ENCODE measurements at places on chromosomes 13 and 19.

- no peaks in the 10 kb centered on the region for H3K27me3 ChIP-seq
- no peaks in the 10 kb centered on the region for H3K4me1 ChIP-seq
- no peak overlapping the region for H3K4me3 ChIP-seq
Observed at GRCh38 chr19:17743874-17744580, 7.2 kb upstream of the FCHO1 start.

DNA sequence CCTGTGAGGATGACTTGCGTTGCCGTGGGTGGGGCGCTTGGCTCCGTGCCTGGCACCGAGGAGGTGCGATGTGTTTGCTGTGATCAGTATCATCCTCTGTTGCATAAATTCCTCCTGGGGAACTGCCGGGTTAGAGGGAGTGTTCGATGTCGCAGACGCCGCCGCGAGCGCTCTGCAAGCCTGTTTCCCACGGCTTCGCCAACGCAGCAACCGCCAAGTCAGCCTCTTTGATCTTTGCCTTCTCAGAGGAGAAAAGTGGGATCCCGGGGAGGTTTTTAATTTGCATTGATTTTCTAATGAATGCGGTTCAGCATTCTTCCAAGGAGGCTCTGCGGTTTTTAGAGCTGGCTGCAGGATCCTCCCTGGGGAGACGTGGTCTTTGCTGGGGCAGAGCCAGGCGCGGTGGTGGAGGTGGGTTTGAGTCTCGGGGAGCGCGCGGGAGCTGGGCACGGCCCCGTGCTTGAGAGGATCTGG lies 7.6 kb downstream of the GPR32 start:
- no peaks in the 10 kb centered on the region for H3K27me3 ChIP-seq
- no peak overlapping the region for H3K27ac ChIP-seq
- H3K4me1 ChIP-seq: no peaks in the 10 kb centered on the region
- H3K4me3 ChIP-seq: no peak overlapping the region
- H3K36me3 ChIP-seq: no peaks in the 10 kb centered on the region

DNA sequence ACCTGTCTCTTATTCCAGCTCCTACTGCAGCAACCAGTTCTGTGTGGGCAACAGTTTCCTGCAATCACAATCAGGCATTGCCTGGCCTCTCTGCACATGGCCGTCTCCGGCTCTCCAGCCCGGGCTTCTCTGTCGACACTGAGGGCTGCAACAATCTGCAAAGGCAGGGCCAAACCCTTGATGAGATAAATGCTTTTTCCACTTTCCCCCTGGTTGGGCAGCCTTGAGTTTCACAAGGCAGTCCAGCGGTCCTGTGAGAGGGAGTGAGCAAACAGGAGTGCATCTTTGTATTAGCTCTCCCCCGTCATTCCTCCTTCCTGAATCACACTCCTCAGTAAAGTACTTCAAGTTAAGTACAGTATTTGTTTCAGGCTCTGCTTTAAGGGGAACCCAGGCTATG lies 40.7 kb upstream of the VWA8 start:
- H3K27ac ChIP-seq: no peak overlapping the region
- no peaks in the 10 kb centered on the region for H3K4me1 ChIP-seq

DNA sequence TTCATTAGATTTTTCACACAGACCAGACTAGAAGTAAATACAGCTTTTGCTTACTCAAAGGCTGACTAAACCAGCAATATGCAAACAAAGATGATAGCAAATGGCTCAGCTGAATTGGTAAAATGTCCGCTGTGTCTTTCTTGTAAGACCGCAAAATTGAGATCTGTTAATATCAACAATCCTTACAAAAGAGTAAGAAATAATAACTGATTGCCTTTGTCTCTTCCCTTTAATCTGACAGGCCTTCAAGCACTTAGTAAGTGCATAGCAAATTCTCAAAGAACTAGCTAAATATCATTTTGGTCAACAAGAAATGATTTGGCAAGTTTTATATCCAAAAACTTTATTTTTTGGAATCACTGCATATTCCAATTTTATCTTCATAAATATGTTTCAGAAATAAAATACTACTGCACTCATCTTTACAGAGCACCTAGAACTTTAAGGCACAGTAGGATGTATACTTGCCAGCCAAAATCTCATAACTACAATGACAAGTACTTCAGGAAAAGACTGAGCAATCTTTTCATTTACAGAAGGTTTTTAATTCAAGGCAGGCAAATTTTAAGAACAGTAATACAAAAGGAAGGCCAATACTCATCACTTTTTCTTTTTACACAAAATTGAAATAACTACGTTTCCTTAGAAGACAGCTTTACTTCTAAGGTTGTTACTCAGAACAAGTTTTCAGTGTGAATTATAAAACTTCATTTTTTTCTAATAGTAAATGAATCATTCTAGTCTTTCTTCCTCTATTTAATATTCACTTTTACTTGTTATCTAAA lies 1.1 kb downstream of the ELF1 start:
- no peak overlapping the region for H3K4me3 ChIP-seq
- no peaks in the 10 kb centered on the region for H3K27me3 ChIP-seq
- H3K4me1 ChIP-seq: peaks cover 69% of the 10 kb centered on the region
- H3K36me3 ChIP-seq: no peaks in the 10 kb centered on the region

GRCh38 chr13:67619351-67619994 lies 389.3 kb upstream of the PCDH9 start:
- no peaks in the 10 kb centered on the region for H3K36me3 ChIP-seq
- no peak overlapping the region for H3K27ac ChIP-seq
- no peak overlapping the region for H3K4me3 ChIP-seq
- H3K4me1 ChIP-seq: no peaks in the 10 kb centered on the region

DNA sequence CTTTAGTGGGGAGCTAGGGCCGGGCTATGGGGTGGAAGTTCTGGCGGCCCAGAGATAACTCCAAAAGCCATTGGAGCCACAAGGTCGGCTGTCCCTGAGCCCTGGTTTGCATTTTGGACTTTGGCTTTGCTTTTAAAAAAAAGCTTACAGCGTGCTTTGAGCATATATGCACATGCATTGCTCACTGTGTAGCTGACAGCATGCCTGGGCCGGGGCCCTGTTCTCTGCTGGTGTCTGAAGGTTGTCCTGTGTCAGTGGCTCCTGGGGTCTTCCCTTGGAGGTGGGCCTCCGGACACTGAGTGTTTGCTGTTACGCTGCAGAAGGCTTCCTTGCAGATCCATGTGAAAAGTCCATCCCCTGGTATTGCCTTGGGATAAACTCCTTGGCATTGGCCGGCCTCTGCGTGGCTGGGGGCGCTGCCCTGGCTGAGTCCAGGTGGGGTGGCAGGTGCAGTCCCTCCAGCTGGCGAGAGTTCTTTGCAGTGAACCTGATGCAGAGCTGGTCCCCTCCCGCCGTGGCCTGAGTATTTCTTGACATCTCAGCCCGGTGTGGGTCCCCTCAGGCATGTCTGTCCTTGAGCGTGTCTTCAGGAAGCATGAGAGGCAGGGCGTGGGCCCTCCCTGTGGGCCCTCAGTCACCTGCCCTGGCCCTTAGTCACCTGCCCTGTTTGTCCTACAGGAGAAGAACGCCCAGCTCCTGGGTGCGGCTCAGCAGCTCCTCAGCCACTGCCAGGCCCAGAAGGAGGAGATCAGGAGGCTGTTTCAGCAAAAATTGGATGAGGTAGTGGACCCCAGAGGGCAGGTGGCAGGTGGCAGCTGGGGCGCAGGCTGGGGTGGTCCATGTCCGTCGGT lies 23.0 kb downstream of the PLEKHJ1 start:
- peaks cover 6% of the 10 kb centered on the region for H3K36me3 ChIP-seq
- H3K4me3 ChIP-seq: no peak overlapping the region
- DNase-seq: no peak

DNA sequence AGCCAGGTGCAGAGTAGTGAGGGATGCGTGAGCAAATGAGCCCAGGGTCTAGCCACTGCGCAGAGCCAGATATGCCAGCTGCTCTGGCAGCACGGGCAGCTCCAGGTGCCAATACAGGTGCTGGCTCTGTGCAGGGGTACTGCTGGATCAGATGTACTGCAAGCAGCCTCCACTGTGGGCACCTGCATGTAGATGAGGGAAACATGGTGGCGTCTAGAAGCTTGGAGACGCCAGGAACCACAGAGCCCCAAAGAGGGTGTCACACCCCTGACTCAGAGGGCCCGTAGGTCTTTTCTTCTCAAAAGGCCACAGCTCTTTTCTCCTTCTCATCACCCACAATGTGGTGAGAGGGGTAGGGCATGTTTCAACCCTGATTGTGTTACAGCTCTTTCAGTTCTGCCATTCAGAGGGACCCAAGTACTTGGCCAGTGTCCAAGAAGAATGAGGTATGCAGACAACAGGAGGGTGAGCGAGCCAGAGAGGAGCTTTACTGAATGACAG lies 244.4 kb upstream of the SLITRK1 start:
- no peaks in the 10 kb centered on the region for H3K4me1 ChIP-seq
- H3K27me3 ChIP-seq: no peaks in the 10 kb centered on the region
- H3K27ac ChIP-seq: no peak overlapping the region
- H3K4me3 ChIP-seq: no peak overlapping the region
- no peaks in the 10 kb centered on the region for H3K36me3 ChIP-seq
- DNase-seq: no peak

GRCh38 chr13:31236211-31236786 lies 36.5 kb downstream of the B3GLCT start:
- no peaks in the 10 kb centered on the region for H3K4me1 ChIP-seq
- H3K4me3 ChIP-seq: no peak overlapping the region
- H3K27ac ChIP-seq: no peak overlapping the region

- no peak for DNase-seq
- no peaks in the 10 kb centered on the region for H3K36me3 ChIP-seq
- H3K4me1 ChIP-seq: no peaks in the 10 kb centered on the region
- no peak overlapping the region for H3K27ac ChIP-seq
- H3K27me3 ChIP-seq: no peaks in the 10 kb centered on the region
Observed at GRCh38 chr13:68124437-68125086, 894.4 kb upstream of the PCDH9 start.

- H3K27me3 ChIP-seq: no peaks in the 10 kb centered on the region
- no peaks in the 10 kb centered on the region for H3K4me1 ChIP-seq
- H3K4me3 ChIP-seq: no peak overlapping the region
- no peak for DNase-seq
- no peaks in the 10 kb centered on the region for H3K36me3 ChIP-seq
Observed at GRCh38 chr19:15897026-15897737, 692 bp downstream of the CYP4F2 start.

DNA sequence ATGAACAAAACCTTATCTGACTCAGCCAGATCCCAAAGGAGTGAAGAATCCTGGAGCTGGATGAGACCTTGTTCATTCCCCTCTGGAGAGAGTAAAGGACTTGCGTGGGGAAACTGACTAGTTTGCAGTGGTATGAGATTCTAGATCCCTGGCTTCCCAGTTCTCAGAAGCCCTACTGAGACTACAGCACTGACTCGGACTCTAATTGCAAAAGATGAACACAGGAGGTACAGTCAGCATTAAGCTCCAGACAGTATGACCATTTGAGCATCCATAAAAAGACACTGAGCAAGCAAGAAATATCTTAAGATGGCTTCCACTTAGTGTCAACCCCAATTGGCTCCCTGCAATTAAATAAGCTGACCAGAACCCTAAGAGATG lies 6.8 kb downstream of the ZC3H4 start:
- H3K27ac ChIP-seq: peak overlapping the region; percentile 100
- H3K4me3 ChIP-seq: no peak overlapping the region
- no peaks in the 10 kb centered on the region for H3K36me3 ChIP-seq

GRCh38 chr13:33188093-33188882 lies 97.3 kb downstream of the STARD13 start:
- no peaks in the 10 kb centered on the region for H3K27me3 ChIP-seq
- DNase-seq: no peak
- H3K4me1 ChIP-seq: peaks cover 73% of the 10 kb centered on the region
- H3K36me3 ChIP-seq: no peaks in the 10 kb centered on the region

DNA sequence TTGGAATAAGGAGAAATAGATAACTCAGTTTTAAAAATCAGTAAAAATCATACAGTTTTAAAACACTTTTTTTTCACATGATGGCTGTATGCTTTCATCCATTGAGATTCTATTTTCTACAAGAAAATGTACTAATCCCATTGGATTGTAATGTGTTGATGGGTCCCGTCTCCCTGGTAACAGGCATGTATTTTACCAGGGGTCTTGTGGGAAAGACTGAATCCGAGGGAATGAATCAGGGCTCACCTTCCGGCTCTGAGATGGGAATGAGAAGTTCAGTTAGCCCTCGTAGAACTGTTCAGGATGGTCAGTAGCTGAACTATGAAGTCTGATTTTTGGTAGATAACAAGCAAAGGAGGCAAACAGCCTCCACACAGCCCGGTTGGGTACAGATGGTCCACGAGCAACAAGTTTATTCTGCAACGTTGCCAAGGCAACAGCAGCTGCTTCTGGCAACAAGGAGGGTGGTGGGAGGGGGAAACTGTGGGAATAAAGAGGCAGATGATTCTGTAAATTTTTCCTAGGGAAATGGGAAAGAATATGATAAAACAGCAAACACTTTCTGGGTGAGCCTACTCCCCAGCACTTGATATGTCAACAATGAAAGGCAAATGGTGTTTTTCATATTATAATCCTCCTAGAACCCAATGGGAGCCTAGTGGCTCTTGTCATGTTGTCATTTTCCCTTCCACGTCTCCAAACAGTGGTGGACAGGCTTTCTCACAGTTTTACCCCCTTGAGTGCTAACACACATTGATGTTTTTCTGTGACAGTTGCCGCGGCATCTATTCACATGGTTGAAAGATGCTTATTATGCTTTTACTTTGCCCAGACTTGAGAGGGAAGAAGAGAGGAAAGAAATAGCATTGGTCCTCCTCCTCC lies 12.4 kb upstream of the SIAH3 start:
- no peak overlapping the region for H3K4me3 ChIP-seq
- no peaks in the 10 kb centered on the region for H3K36me3 ChIP-seq
- H3K27me3 ChIP-seq: no peaks in the 10 kb centered on the region
- no peaks in the 10 kb centered on the region for H3K4me1 ChIP-seq

DNA sequence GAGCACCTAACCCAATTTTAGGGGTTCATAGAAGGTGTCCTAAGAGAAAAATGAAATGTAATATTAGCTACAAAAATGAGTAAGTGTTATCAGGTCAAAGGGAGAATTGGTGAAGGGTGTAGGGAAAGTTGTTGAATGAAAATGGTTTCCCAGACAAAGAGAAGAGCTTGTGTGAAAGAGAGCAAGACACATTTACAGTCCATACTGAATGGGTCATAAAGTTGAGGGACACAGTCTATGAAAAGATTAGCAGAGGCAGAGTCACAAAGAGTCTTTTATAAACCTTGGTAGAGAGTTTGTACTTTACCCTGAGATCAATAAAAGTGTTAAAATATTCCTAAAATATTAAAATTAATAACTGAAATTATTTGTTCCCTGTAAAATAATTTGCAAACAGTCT lies 759.4 kb downstream of the DIAPH3 start:
- no peaks in the 10 kb centered on the region for H3K27me3 ChIP-seq
- no peaks in the 10 kb centered on the region for H3K36me3 ChIP-seq
- no peak overlapping the region for H3K4me3 ChIP-seq
- no peak overlapping the region for H3K27ac ChIP-seq
